ENCODE measurements at places on chromosomes 1 and 21.

GRCh38 chr1:31792116-31792515 is 23.7 kb downstream of the SPOCD1 start:
- no peak for DNase-seq

DNA sequence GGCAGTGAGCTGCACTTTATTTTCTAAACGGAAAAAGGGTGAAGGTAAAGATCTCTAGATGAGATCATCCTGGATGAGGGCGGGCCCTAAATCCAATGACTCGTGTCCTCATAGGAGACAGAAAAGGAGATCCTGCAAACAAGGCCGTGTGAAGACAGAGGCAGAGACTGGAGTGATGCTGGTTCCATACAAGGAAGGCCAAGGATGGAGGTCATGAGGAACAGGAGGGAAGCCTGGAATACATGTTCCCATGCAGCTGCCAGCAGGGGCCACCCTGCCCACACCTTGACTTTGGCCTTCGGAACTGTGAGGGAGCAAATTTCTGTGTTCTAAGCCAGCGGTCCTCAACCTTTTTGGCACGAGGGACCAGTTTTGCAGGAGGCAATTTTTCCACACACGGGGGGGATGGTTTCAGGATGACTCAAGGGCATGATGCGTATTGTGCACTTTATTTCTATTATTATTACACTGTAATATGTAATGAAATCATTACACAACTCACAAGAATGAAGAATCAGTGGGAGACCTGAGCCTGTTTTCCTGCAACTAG is 94.3 kb downstream of the PSMG1 start:
- no peak for DNase-seq

DNA sequence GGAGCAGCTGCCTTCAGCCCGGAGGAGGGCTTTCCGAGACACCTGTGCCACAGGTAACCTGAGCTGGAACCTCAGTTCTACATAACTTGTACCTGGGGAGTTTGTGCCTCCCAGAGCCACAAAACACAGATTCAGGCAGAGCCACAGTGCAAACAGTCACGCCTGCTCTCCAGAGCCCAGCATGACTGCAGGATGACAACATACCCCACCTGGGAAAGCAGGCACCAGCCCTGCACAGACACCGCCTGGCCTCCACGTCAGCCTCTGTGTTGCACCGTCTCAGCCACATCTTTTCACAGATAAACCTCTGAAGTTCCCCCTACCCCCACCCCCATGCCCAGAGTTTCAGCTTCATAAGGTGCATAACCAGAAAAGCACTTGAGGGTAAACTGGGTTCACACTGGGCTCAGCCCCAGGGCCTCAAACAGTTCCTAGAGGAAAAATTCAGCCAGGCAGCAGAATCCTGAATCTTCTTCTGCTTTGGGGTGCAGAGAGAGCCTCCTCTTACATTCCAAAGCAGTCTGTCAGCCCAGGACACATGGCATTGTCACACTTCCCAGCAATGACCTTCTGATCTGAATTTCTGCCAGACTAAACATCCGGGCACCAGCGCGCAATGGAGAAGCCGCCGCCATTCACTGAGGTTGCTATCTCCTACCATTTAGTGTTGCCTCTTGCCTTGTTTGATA is 229.5 kb downstream of the TOMM20 start:
- no peak for DNase-seq

DNA sequence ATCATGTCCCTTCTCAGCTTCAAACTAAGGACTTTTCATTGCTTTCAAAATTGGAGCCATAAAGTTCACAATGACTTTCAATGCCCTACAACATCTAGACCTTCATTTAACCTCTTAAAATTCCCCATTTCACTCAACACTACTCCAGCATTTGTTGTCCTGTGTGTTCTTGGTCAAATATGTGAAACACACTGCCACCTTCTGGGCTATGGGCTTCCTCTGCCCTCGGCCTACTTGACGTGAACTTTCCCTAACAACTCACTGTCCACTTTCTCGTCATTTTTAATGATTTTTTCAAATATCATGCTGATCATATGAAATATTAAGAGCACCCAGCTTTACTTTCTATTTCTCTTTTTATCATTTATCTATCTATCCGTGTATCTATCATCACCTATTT is 2018.4 kb downstream of the NCAM2 start:
- no peak for DNase-seq

DNA sequence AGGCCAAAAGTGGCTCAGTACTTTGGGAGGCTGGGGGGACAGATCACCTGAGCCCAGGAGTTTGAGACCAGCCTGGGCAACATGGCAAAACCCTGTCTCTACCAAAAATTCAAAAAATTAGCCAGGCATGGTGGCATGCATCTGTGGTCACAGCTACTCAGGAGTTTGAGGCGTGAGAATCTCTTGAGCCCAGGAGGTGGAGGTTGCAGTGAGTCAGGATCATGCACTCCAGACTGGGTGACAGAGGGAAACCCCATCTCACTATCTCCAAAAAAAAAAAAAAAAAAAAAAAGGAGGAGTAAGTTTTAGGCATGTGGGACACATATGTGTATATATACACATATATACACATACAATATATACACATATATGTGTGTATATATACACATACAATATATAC is 165.3 kb upstream of the DPYD start:
- no peak for DNase-seq

DNA sequence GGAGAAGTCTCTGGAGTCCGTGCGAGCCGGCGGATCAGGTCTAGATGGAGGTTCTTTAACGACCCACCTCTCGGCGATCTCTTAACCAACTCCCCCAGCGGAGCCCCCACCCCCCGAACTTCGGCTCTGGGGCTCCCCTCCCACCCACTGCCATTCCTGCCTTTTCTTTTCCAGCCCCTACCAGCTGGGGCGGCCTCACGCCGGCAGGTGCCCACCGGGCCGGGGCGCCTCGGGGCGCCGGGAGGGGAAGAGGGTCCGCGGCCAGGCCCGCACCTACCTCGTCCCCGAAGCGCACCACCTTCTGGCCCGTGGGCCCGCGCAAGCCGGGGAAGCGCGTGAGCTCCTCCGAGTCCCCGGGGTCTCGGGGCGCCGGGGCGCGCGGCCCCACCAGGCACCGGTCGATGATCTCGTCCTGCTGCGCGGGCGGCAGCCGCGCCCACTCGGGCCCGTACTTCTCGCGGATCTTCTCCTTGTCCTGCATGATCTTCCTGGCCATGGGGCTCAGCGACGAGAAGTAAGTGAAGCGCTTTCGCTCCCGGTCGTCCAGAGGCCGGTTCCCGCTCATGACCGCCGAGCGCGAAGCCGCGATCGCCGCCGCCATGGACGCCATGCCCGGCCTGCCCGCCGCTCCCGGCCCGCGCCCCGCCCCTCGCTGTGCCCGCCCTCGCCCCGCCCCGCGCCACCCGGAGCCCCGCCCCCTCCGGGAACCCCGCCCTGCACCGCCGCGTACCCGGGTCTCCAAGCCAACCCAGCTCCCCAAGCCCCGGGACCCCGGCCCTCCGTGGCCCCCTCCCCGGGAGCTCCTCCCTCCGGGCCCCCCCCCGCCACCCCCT is at the start of gene C1orf198:
C1orf198 (minus strand) TSS at position 619 of the 833 bp plus-strand sequence; CDS start at position 610, 9 bp downstream.
- DNase-seq, result peak; percentile 70

- no peak for DNase-seq
These were observed 16.8 kb downstream of the PPP1R12B start for GRCh38 chr1:202365092-202365815.

GRCh38 chr1:156515956-156516355 is 15.4 kb upstream of the MEF2D start:
- no peak for DNase-seq

DNA sequence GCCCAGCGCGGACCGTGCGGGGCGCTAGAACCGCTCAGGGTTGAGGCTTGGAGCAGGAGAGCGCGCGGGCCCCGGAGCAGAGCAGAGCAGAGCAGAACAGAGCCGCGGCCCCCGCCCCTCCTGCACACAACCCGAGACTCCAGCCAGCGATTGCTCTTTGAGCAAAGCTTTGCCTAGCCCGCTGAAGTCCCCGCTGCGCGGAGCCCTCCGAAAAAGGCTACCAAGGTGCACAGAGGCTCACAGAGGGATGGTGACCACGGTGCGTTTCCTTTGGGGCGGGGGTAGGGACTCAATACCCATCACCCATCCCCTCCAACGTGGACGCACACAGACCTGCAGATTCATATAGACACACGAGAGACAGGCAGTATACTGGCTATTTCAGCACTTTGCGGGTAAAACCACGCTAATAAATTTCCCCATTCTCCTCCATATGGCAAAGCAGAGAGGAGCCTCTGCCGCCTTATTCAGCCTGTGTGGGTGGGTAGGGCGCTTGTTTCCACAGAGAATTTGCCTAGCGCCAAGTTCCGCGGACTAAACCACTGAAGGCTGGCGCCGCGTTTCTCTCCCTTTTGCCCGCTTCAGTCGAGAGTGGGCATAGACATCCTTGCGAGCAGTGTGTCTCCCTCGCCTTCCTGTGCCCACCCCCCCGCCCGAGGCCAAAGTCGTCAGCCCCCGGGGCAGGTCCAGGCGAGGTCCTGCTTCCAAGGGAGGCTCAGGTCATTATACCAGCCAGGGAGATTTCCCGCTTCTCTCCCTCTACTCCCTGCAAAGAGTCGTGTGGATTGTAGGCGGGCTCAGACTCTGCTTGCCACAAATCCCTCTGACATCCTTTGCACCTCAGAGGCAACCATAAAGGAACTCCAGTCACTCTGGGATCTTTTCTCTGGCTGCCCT is 8.5 kb downstream of the HLX start:
- no peak for DNase-seq

- no peak for DNase-seq
These were observed 79.6 kb downstream of the PIK3CD start for GRCh38 chr1:9731051-9731537.

GRCh38 chr1:42282867-42283583 is 52.0 kb downstream of the FOXJ3 start:
- no peak for DNase-seq

DNA sequence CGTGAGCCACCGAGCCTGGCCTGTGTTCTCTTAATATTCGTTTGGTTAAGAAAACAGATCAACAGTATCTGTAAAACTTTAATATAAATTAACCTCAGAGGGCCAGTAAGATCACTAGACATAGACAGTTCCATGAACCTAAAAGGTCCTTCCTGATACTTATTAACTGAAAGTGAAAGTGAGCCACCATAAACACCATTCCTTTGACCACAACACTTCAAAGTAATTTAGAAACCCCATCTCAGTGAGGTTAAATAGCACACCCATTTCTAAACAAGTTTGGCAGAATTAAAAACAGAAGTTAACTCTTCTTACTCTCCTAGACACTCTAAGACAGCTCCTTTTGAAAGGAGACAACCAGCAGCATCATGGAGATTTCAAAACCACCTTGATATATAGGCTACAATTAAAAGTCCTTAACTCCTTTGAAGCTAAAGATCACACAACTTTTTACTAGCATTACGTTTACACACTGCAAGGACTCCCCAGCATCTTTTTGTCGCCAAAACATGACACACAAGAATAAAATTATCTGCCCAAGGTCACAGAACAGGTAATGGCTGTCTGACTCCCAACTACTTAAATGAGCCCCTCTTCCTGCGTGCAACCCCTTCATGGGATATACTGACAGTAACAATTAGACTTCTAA is 2.2 kb downstream of the RNF19B start:
- DNase-seq, result no peak

GRCh38 chr1:14597343-14598006 is 1.0 kb upstream of the KAZN start:
- no peak for DNase-seq

GRCh38 chr21:40985370-40985769 is 138.4 kb upstream of the DSCAM start:
- no peak for DNase-seq

DNA sequence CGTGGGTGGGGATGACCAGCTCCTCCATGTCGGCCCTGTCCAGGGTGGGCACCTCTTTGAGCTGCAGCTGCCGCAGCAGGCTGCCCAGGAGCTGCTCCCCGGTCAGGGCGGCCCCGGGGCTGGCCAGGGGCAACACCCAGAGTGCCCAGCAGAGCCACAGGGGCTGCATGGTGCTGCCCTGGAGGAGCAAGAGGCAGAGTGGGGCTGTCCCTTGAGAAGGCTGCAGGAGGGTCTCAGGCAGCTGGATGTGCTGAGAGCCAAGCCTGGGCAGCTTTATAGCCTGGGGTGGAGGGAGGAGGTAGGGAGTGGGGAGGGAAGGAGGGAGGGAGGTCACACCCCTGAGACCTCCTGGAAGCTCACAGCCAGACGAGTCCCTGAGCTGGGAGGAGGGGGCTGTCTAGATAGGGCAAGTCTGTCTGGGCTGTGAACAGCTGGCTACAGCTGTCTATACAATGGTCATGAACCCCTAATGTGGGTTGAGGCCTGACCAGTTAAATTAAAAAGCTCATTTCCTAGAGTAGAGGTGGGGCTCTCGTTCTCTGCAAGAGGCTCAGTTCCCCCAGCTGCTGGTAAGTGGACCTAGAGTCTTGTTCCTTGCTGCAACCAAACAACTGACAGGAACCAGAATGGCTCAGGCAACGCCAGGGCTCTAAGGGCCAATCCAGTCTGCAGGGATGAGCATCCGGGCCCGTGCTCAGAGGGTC is at the start of gene LEFTY1:
LEFTY1 (minus strand) TSS at position 249 of the 704 bp plus-strand sequence; CDS start at position 169, 80 bp downstream.
- no peak for DNase-seq

- DNase-seq, result no peak
These were observed 10.9 kb downstream of the BTBD19 start for GRCh38 chr1:44819196-44819607.

GRCh38 chr1:206685769-206686477 is 1.2 kb downstream of the MAPKAPK2 start:
- DNase-seq, result peak; percentile 29

- DNase-seq, result no peak
These were observed 21.7 kb downstream of the SLC26A9 start for GRCh38 chr1:205921570-205921909.

DNA sequence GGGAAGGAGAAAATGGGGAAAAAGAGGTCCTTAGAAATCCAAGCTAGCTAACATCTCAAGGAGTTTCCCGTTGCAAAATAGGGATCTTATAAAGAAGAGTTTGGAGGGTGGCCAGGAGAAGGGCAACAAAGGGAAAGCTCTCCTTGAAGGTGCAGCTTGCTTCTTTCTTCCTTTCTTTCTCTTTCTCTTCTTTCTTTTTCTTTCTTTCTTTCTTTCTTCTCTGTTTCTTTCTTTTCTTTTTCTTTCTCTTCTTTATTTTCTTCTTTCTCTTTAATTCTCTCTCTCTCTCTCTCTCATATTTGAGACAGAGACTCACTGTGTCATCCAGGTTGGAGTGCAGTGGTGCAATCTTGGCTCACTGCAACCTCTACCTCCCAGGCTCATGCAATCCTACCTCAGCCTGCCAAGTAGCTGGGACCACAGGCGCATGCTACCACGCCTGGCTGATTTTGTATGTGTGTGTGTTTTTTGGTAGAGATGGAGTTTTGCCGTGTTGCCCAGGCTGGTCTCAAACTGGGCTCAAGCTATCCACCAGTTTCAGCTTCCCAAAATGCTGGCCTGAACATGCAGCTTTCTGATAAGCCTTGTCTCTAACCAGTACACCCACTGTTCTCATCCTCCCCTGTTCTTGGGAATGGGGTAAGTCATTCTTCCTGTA is 44.4 kb downstream of the RNF11 start:
- no peak for DNase-seq

DNA sequence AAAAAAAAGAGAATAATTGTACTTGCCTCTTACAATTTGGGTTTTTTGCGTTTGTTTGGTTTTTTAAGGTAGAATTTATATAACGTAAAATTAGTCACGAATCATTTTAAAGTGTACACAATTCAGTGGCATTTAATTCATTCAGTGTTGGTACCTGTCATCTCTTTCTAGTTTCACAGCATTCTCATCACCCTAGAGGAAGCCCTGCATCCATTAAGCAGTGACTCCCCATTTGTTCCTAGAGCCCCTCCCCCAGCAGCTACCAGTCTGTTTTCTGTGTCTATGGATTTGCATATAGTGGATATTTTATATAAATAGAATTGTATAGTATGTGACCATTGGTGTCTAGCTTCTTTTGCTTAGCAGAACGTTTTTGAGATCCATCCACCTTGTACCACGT is 233.2 kb upstream of the FMN2 start:
- no peak for DNase-seq
